ENCODE measurements at places on chromosomes 7 and 10. TPM values are rescaled to one million over a fixed set of nuclear protein-coding genes. Genes with fewer than 3 reads are reported as not detected.

Gene TAC1
- total RNA-seq, result not detected

Gene ZNF716
- not detected for total RNA-seq

Gene SUGCT
- 23.3 TPM for total RNA-seq

- no peak for DNase-seq
Measured at GRCh38 chr7:45901566-45901965, 13.3 kb downstream of the IGFBP1 start.

DNA sequence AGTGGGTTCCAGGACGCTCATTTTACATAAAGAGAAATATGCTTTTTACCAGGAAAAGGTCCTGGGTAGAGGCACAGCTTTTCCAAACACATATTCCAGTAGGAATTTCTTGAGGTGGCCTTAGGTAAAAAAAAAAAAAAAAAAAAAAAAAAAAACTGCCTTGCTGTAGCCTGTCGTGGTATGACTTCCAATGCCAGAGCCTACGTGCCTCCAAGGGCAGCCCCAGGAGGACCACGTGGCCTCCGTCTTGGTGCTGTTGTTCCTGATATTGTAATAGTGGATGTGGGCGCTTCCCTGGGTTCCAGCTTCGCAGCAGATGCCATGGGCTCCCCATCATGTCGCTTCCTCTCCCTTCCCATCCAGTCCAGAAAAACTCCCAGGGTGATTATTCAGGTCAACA lies 49.3 kb downstream of the PRKAG2 start:
- DNase-seq, result no peak

DNA sequence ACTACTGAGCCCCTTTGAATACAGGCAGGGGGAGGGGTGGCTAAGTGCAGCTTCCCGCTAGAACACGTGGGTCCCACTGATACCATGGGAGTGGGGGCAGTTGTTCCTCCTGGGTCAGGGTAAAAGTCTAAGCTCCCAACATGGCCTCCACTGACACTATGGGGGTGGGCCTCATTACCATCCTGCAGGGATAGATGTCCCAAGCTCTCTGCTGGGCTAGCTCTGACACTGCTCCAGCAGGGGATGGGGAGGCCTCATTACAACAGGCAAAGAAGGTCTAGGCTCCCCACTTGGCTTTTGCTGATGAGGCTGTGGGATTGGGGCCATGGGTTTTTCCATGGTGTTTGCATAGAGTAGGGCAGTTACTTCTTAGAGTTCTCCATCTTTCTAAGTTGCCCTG lies 51.5 kb downstream of the STK17A start:
- DNase-seq, result no peak

- DNase-seq, result no peak
Measured at GRCh38 chr7:54245020-54245419, 297.2 kb upstream of the VSTM2A start.

- DNase-seq, result no peak
Measured at GRCh38 chr10:103575416-103576075, 82.0 kb downstream of the NEURL1 start.

- DNase-seq, result no peak
Measured at GRCh38 chr7:45501791-45502190, 72.4 kb upstream of the ADCY1 start.

Data from LHCN-M2 (cell line).